ENCODE measurements at places on chromosomes 1 and 21. TPM values are rescaled to one million over a fixed set of nuclear protein-coding genes. Genes with fewer than 3 reads are reported as not detected.

Gene AQP10
- total RNA-seq = 0.14 TPM

Gene LRRC3
- 0.34 TPM for total RNA-seq

Gene GPA33
- total RNA-seq = not detected

Gene SPRR5
- total RNA-seq = not detected

Gene TNFRSF14
- total RNA-seq = 12.3 TPM

All from nasal cavity respiratory epithelium epithelial cell of viscerocranial mucosa (primary cell).